ENCODE measurements at places on chromosomes 7 and 10.

- DNase-seq, result no peak
These were observed 787 bp upstream of the PLEKHA1 start for GRCh38 chr10:122373721-122374120.

DNA sequence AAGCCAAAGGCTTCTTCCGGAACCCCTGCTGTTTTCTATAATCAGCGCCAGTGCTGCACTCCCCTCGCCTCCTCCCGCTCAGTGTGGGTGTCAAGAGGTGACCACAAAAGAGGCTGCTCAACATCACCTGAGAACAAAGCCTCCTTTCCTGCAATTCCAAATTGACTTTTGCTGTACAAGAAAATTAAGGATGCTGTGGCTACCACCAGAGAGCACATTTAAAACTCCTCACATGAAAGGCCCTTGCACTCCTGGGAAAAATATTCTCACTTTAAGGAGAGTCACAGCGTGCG is 96.4 kb downstream of the HIPK2 start:
- DNase-seq, result no peak

DNA sequence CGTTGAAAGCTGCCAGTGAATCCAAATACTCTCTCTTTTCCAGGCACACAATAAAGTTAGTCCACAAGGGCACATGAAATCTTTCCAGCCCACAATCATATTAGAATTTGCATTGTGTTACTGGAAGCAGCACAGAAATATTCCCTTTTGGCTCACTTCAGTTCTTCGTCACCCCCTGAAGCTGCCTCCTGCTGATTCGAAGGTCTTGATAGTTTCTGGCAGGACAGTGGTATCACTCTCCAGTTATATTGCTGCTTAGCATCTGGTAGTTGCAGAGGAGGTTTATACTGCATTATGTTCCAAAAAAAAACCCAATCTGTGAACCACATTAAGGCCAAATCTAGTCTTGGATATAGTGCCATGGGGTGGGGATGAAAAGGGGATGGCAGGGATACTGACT is 253.2 kb downstream of the BICC1 start:
- no peak for DNase-seq

DNA sequence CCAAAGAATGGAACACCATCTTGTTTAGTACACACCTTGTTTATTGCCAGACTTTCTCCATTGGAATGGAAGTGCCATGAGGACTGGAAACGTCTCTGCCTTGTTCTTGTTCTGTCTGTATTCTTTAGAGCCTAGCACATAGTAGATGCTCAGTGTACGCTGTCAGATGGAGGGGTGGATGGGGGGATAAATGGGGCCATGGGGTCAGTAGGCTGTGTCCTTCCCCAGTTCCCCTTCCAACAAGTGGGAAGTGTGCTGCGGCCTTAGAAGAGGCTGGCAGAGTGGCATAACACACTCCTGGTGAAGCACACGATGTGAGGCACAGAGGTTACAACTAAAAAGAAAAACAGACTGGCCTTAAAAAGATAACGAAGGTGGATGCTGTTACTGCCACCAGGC is 61.9 kb downstream of the TMEM209 start:
- no peak for DNase-seq

- no peak for DNase-seq
These were observed 85.1 kb downstream of the PAXIP1 start for GRCh38 chr7:154917808-154918160.

- DNase-seq, result no peak
These were observed 13.8 kb upstream of the RHOBTB1 start for GRCh38 chr10:60957667-60958221.

DNA sequence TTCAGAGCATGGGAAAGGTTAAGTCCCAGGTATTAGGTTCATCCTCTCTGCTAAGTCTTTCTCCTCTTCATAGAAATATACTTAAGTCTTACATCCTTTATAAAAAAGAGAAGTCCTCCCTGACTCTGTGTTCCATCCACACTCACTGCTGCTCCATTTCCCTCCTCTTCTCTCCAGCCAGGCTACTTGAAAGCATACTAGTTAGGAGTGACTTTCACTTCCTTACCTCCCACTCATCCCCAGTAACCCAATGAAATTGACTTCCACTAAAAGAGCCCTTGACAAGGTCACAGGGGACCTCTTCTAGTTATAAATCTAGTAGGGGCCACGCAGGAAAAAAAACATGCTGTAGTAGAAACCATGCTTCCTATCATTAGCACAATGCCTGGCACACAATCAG is 133.1 kb upstream of the AGK start:
- DNase-seq, result no peak

DNA sequence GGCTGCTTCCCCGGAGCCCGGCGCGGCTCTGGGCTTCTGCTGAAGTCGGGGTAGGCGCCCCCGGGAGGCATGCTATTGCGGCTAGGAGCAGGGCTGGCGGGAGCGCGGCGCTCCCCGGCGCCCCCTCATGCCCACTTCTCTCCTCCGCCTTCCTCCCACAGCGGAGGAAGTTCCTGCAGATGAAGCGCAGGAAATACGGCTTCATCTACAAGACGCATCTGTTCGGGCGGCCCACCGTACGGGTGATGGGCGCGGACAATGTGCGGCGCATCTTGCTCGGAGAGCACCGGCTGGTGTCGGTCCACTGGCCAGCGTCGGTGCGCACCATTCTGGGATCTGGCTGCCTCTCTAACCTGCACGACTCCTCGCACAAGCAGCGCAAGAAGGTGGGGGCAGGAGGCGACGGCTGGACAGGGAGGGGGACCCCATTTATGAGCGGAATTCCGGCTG is 479 bp downstream of the CYP26A1 start:
- DNase-seq, result no peak

- DNase-seq, result no peak
These were observed 567 bp upstream of the EPO start for GRCh38 chr7:100719523-100720278.
